ENCODE measurements at places on chromosomes 16 and 17. TPM values are rescaled to one million over a fixed set of nuclear protein-coding genes. Genes with fewer than 3 reads are reported as not detected.
A peak's percentile ranks its signal among the peaks of the same experiment; 100 is the strongest.

DNA sequence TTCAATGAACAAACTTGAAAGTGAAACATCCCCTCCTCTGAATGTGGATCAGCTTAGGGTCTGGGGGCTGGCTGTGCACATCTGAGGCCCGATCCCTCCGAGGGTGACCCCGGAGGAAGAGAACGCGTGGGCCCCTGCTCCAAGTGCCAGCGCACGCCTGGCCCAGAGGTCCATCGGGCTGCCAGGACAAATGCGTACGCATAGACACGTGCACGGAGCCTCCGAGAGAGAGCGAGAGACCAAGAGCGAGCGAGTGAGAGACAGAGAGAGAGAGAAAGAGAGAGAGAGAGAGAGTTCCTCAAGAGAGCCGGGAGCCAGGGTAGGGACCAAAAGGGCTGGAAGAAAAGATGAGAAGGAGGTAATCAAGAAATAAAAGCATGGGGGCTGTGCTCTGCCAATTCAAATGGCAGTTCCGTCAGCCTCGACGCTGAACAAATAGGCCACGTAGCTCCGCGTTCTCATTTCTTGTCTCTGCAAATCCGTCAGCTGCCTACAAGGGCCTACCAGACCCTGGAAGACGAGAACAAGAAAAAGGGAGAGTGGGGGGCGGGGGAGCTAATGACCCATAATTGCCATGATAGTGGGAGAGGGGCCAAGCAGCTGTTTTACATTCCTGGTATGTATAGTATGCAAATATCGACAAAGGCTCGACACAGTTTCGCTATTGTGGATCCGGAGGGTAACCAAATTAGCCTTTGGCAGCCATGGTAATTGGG, 435.3 kb upstream of the ZFHX3 start:
- DNase-seq: no peak

DNA sequence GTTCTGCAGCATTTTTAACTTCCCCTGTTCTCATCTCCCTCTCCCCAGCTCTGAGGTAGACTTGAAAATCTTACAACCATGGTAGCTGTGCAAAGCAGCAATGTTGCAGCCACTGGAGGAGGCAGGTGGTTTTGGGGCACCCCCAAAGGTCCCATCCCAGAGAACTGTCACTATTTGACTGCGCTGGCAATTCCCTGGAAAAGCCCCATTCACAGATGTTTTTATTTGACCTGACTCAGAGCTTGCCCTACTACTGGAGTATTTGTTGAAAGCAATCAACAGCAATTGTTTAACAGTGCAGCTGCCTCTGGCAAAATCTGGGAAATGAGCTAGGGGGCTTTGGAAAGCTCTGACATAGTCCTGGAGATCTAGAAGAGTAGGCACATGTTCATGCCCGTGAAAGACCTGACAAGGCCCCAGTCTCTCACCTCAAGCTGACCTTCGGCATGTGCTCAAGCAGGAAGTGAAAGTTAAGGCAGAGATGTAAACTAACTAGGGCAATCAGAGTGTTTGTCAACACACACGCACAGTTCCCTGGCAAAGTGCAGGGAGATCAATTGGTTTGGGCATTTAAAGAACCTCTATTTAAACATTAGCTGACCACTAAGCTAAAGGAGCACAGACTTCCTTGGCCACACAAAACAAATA, 19.7 kb upstream of the PIK3R5 start:
- no peak for DNase-seq

- no peak for DNase-seq
These were observed 30.6 kb downstream of the LYRM1 start for GRCh38 chr16:20931066-20931600.

- no peak for DNase-seq
These were observed 360.4 kb upstream of the ZFHX3 start for GRCh38 chr16:73408311-73408710.

ITGAL gene
- total RNA-seq: not detected

DNA sequence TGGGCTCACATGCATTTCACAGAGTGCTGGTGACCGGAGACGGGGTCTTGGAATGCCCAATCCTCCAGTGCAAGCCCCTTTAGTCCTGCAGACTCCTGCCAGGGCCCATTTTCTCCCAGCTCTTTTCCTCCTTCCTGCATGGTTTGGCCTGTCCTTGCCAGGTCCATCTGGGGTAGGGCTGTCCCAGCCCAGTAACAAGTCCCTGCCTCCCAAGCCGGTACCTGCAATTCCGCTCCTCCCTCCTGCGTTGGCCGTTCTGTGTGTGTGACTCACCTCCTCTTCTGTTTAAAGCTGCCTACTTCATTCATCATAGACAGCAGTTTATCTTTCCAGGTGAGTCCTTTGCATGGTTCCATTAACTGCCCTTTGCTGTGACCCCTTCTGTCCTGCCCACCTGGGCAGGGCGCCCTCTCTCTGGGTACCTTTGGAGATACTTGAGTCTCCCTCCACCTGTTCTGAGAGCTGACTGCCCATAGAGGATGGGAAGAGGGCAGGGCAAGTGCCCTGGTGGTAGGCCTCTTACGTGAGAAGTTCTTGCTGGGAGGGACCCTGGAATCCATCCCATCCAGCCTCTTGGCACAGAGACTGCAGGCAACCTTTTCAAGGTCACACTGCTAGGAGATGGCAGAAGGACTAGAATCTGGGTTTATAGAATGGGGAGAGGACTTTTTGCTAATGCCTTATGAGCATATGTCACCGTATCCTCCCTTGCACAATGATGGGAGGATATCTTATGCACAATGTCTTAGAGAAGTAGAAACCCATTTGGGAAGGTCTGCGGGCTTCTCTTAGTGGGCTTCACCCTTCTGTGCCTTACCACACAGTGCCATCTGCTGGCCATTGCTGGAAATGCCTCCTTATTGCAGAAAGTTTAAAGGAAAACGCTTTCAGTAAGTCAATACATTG, 29.7 kb upstream of the LGALS9 start:
- DNase-seq: no peak

- DNase-seq: no peak
These were observed 3.3 kb downstream of the CTCF start for GRCh38 chr16:67565470-67566100.

DNA sequence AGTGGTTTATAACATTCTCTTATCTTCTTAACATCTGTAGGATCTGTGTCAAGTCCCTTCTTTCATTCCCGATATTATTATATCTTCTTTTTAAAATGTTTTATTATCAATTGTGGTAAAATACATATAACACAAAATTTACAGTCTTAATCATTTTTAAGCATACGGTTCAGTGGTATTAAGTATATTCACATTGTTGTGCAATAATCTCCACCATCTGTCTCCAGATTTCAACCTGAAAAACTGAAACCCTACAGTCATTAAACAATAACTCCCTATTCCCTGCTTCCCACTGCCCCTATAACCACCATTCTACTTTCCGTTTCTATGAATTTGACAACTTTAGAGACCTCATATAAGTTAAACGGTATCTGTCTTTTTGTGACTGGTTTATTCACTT, 45.5 kb downstream of the CEP112 start:
- DNase-seq: no peak

SPATA32 gene
- total RNA-seq: not detected

GRCh38 chr17:78697554-78698343, 84.3 kb downstream of the CYTH1 start:
- DNase-seq: no peak

GRCh38 chr17:56536766-56537165, 56.7 kb upstream of the NOG start:
- no peak for DNase-seq

DNA sequence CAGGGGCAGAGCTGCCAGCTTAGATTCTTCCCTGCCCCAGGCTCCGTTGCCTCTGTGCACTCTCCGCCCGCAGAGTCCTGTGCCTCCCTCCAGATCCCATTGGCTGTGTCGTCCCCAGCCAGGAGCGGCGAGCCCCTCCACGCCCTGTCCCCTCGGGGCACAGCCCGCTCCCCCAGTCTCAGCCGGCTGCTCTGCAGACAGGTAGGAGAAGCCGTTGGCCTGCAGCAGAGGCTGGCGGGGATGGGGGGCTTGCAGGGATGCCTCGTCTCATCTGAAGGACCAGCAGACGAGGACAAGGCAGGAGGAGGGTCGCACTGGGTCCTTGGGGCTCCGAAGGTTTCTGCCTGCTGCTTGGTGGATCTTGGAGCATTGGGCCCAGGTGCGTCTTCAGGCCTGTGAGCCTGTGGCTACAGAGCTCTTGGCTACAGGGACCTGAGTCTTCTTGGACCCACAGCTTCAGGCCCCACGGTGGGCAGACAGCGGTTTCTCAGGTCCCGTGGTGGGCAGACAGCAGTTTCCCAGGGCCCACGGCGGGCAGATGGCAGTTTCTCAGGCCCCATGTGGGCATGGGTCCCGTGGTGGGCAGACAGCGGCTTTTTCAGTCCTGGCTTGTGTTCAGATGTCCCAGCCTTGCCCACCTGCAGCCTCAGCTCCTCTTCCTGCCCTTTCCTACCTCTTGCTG, 6.0 kb downstream of the TPSG1 start:
- DNase-seq: no peak

DNA sequence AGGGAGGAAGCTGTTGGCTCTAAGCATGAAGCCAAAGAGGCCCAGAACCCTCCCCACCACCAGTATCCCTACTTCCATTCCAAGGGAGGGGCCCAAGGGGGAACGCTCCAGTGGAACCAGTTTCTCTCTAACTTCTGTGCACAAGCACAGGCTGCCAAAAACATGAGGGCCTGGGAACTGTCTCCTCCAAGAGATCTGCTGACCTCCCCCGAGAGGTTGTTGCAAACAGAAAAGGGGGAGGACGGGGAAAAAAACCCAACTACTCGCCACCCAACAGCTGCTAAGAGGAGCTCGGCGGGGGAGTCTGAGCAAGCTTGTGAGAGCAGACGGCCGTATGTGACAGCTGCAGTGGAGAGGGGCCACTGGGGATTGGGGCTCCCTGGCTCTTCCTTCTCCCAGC, 15.7 kb upstream of the SLC35B1 start:
- DNase-seq: no peak

NPTX1 gene
- 20.3 TPM for total RNA-seq

CHCT1 gene
- total RNA-seq: not detected

GRCh38 chr17:79941088-79942010, 94.3 kb downstream of the TBC1D16 start:
- peak; percentile 89 for DNase-seq

DNA sequence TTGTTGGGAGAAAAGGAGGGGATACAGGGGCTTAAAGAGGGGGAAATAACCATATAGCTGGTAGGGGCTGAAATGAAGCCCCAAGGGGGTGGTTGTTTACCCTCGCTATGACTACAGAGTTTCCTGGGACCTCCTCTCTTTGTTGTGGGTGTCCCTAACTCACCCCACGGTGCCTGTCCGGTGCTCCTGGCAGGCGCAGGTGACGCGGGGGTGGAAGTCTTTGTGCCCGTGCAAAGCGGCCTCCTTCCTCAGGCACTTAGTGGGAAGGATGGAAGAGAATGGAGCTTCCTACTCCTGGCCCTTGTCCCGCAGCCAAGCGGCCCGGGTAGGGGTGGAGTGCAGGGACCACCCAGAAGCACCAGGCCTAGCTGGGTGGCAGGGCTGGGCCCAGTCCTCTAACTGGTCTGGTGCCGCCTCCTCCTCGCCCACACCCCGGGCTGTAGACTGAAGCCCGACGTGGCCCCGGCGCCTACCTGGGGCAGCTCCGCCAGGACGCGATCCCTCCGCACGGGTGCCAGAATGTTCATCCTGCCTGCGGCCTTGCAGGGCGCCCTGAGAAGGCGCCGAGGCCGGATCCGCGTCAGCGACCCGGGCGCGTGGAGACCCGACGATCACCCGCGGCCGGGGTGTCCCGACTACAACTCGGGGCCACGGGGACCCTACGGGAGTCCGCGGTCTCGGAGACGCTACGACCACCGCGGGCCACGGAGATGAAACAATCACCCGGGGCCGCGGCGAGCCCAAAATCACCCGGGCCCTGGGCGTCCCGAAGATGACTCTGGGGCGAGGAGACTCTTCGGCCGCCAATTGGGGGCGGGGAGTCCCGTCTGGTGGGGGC, 709 bp downstream of the RAB34 start:
- DNase-seq: no peak

PHKG2 gene
- 28.1 TPM for total RNA-seq

RSPRY1 gene
- total RNA-seq: 42.6 TPM

- DNase-seq: no peak
These were observed 22.7 kb downstream of the HS3ST3B1 start for GRCh38 chr17:14323522-14323981.

ASPA gene
- not detected for total RNA-seq

ALOX15 gene
- not detected for total RNA-seq

PDIA2 gene
- 1.5 TPM for total RNA-seq

DNA sequence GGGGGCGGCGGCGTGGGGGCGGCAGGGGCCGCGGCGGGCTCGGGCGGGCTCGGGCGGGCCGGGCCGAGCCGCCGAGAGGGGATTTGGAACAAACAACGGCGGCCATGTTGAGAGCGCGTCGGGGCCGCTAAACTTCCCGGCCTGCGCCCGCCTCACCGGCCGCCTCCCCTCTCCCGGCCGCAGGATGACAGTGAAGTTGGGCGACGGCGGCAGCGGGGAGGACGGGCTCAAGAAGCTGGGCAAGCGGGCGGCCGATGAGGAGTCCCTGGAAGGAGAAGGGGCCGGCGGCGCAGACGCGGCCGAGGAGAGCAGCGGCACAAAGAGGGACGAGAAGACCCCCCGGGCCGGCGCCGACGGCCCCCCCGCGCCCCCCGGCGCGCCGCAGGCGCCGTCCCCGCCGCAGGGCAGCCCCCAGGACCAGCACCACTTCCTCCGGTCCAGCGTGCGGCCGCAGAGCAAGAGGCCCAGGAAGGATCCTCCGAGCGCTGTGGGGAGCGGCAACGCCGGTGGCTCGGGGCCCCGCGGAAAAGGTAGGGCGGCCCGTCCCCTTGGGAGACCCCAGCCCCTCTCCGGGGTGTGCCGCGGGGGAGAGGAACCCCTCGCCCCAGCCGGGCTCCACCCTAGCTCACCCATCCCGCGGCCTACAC, 2.4 kb downstream of the CRAMP1 start:
- DNase-seq: no peak

GRCh38 chr16:54152362-54153239, 134.0 kb downstream of the IRX3 start:
- no peak for DNase-seq

- no peak for DNase-seq
These were observed 52.0 kb upstream of the DLX4 start for GRCh38 chr17:49916854-49917515.

DNA sequence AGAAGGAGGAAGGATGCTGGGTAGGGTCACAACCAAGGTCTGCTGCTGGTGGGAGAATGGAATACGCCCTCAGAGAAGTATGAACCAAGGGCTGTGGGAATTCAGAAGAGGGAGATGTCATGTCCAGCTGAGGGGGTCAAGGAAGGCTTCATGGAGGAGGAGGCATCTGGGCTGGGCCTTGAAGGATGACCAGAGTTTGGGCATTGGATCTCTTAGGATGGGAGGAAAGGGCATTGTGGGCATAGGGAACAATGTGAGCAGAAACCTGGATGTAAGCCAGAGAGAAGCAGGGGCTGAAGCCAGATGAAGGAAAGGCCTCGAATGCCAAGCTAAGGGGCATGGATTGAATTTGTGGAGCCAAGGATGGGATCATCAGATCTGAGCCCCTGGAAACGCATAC, 49.2 kb upstream of the MAP3K14 start:
- DNase-seq: no peak
